Vagina (tissue), 2 donors: ENCODE measurements at places on chromosomes 11 and 22.
A peak's percentile ranks its signal among the peaks of the same experiment; 100 is the strongest.

DNA sequence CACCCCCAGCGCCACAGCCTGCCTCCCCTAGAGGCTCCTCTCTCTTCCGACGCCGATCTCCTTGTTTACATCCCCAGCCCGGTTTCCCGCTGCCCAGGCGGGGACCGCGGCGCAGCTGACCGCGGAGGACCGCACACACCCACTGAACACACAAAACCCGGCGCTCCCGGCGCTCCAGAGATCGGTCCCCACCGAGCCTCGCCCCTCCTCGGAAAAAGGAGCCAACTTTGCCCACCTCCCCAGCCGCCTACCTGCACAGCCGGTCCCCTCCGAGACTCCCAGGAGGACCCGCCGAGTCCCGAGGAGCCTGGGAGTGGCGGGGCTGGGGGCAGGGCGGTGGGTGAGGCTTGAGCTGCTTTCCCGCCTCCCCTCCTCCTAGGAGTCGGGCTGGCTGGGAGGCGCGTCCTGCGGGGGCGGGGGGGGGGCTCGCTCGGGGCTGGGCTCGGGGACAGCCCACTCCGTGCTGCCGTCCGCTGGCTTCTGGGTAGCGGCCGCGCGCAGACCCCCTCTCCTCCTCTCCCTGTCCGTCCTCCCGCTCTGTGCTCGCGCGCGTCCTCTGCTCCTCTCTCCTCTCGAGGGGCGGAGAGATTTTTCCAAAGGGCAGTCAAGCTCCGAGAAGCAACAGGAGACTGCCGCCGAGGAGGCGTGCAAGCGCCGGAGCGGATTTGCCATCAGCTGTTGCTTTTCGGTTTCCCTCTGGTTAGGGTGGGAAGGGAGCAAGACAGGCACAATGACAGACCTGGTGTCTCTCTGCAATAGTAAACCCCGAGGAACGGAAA, at the start of gene FXYD6:
Gene FXYD6 (minus strand): TSS at position 318 of the 779 bp plus-strand sequence. CDS start 33,882 bp downstream, outside the sequence.
- DNase-seq = peak; percentile 92

DNA sequence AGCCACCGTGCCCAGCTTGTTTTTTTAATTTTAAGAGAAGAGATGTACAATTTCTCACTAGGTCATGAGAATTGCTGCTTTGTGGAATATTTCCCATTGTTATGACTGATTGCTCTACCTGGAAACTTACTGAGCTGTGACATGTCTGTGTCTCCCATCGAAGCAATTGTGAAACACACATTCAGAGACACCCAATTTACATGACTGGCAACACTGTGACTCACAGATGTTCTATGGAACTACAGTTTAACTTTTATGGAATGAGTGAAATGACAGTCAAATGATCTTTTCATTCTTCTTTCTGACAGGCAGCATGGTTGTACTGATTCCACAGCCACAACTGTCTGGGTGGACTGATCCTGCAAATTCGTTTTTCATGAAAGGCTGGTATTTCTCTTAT, 32.3 kb downstream of the ELF5 start:
- DNase-seq = no peak

GRCh38 chr11:61731952-61732675, 20.3 kb upstream of the MYRF start:
- DNase-seq = no peak

DNA sequence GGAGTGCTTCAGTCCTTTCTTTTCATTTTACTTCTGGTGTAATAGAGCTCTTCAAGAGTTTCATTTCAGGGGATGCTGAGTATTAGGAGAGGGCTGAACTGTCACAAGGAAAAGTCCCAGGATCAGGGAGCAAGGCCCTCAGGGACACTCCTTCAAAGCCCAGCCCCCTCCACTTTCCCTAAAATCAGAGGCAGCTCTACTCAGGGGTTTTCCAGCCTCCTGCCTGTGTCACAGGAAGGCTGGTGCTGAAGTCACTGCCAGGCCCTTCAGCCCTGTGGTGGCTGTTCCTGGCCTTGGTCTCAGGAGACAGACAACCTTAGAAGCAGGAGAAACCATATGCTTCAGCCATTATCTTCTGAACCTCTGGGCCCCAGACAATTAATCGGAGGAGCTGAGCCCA, 36.4 kb upstream of the KIRREL3 start:
- DNase-seq = no peak

DNA sequence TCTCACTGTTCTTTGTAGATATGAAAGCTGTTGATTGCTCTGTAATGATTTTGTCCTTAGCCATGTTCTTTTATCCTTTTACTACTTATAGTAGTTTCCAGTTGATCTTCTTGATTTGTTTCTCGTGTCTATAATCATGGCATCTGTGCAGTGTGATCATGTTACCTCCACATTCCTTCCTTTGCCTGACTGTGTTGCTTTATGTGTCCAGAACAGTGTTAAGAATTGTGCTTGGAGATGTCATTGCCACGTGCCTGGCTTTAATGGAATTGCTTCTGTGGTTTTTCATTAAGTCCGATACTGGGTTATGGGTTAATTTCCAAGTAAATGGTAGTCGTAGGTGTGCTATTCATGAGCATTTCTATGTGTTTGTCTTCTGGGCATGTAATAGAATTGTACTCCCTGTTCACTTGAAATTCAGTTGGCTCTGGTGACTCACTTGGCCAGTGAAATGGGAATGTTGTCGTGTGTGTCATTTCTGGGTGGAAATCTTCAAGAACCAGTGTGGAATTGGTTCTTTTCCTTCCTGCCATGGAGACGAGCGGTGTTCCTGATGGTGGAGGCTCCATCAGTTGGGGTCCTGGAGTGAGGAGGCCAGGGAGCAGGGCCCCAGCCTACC, 6.8 kb downstream of the GTSE1 start:
- no peak for DNase-seq

- DNase-seq = no peak
Measured at GRCh38 chr11:105689631-105690030, 79.8 kb downstream of the GRIA4 start.

DNA sequence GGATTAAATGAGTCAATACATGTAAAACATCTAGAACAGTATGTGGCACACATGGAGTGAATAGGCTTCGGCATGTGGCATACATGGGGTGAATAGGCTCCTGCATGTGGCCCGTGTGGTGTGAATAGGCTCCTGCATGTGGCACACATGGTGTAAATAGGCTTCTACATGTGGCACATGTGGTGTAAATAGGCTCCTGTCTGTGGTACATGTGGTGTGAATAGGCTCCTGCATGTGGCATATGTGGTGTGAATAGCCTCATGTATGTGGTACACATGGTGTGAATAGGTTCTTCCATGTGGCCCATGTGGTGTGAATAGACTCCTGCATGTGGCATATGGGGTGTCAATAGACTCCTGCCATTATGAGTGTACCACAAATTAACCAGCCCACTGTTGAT, 219.1 kb upstream of the KIRREL3 start:
- no peak for DNase-seq

DNA sequence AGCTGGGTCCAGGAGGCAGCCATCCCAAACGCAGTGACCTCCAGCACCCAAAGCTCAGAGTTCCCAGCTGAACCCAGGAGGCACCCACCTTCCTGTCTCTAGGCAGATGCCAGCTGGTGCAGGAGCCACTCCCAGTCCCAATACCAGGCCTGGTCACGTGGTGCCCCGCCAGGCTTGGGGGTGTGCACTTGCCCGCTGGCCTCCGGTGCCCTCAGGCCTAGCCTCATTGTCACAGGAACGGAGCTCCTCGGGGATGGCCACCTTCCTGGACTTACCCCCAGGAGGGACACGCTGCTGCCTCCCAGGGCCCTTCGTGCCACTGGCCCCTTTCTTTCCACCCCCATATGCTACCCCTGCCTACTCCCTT, 4.6 kb downstream of the BID start:
- DNase-seq = no peak

DNA sequence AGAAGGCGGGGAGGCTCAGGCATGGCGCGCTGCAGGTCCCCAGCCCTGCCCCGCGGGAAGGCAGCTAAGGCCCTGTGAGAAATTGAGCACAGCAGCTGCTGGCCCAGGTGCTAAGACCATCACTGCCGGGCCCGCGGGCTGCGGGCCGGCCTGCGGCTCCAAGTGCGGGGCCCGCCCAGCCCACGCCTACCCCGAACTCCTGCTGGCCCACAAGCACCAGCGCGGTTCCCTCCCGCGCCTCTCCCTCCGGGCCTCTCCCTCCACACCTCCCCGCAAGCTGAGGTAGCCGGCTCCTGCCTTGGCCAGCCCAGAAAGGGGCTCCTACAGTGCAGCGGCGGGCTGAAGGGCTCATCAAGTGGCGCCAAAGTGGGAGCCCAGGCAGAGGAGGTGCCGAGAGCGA, 4.6 kb upstream of the RDX start:
- no peak for DNase-seq

GRCh38 chr11:32334822-32335221, 100.5 kb downstream of the WT1 start:
- DNase-seq = no peak

GRCh38 chr11:95254131-95254704, 23.2 kb upstream of the SESN3 start:
- no peak for DNase-seq

DNA sequence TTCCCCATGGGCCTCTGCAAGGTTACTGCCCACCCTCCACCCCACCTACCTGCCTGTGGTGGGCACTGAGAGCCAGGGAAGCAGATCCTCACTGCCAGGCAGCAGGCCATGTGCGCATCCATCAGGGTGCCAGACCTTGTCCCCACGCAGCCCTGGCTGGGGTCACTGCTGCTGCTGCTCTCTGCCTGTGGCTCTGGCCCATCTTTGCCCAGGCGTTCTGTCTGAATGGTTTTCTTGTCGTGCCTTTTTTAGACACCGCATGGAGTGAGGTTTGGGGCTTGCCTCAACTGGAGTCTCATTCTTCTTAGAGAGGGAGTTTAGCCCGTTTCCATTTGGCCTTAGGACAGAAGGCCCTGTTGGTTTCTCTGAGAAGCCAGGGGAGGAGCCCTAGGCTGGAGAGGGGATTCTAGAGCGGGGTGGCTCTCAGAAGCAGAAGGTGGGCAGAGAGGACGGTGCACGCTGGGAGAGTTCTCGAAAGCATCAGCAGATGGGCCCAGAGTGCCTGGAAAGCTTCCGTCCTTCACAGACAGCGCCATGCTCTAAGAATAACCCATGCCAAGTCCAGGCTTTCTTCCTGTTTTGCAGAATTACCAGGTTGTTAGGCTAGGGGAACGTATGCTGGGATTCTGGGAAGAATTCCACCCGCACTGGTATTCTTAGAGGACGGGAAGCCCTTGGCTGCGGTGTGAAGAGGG, 8.1 kb downstream of the TANGO2 start:
- no peak for DNase-seq

DNA sequence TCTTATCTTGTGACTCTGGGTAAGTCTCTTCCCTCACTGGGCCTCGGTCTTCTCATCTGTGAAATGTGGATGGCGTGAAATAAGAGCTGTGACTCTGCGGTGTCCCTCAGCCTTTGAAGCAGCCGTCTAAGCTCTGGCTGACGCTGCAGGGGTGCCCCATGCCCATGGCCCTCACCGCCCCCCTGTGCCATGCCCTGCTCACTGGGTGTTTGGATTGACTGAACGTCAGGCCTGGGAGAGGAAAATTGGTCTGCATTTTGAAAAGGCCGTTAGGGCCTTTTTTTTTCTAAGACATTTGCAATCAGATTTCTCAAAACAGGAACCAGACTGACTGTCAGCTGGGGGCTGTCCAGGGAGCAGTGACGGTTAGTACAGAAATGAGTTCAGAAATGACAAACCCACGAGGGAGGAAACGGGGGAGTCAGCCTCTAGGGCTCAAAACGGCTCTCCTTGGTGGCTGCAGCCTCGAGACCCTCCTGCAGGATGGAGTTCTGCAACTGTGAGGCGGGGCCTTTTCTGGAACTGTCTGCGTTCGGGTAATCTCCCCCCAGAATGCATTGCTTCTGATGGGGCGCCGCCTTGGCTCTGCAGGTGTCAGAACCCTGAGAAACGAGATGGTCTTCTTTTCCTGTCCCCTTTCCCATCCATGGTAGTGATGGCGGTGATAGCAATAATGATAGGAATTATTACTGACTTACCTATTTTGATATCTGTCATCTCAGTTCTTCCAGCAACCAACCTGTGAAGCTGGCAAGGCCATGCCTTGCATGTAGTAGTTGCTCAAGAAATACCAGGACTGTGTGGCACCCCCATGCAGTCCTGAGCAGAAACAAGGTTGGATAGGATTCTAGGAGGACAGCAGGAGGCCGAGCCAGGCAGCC, 2.0 kb downstream of the GRK2 start:
- no peak for DNase-seq

DNA sequence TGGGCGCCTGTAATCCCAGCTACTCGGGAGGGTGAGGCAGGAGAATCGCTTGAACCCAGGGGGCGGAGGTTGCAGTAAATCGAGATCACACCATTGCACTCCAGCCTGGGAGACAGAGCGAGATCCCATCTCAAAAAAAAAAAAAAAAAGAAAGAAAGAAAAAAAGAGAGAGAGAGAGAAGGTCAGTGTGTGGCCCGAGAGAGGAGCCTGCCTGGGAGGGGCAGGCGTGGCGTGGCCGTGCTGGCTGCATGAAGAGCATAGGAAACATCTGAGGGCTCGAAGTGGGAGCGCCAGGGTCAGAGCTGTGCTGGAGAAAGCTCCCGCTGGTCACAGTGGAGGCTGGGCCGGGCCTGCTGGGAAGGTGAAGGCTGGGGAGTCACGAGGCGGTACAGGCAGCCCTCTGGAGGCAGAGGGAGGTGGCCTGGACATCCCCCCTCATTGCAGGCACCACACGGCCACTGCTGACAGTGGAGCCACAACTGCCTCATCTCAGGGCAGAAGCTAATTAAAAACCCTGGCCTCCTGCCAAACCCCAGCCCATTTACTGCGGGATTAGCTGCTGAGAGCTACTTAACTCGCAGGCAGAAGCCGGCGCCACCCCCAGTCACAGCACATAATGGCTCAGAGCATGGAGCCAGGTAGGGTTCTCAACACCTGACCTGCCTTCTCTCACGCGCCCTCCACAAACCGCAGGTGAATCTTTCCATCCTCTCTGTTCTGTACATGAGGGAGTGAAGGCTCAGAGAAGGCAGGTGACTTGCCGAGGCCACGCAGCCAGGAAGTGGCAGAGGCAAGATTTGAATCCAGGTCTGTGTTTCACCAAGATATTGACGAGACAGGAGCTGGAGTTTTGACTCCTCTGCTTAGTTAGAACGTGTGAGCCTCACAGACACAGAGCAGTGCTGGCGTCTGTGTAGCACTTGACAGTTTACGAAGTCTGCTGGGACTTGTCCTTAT, 32.6 kb downstream of the NFAM1 start:
- DNase-seq = no peak

DNA sequence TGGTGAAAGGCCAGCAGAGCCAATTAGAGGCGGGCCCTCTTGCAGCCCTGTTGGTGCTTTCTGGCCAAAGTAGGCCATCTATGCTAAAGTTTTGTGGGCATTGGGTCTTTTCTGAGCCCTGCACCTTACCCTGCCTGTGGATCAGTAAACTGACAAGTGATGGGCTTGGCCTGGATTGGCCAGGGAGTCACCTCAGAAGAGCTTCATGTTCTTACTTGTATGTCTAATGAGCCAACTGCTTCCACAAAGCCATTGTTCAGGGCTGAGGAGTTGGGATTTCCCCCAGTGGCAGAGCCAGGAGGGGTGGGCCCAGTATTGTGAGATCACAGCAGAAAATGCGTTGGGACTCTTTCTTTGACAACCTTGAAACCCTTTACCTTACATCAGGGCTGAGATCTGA, 90.4 kb downstream of the CWC15 start:
- DNase-seq = no peak

- DNase-seq = no peak
Measured at GRCh38 chr11:109644152-109644551, 222.2 kb downstream of the C11orf87 start.

GRCh38 chr22:29979777-29980321, 96.9 kb downstream of the MTMR3 start:
- DNase-seq = no peak
